ENCODE measurements at places on chromosomes 7 and 10. TPM values are rescaled to one million over a fixed set of nuclear protein-coding genes. Genes with fewer than 3 reads are reported as not detected.
A peak's percentile ranks its signal among the peaks of the same experiment; 100 is the strongest.

DNA sequence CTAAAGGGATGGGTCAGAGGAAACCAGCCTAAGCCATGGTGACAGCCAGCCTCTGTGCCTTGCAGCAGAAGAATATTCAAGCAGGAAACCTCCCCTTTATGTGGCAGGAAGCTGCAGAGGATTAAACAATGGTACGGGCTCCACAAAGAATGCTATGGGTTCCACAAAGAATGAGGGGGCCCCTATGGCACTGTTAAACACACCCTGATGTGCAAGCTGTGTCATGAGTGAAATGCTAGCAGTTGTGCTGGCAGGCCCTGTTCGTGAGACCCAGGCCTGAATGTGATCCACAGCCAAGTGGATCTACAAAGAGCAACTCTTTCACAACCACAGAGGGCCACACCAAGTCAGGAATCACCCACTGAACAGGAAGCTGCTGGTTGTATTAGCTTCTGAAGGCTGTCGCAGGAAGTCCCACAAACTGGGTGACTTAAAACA, 68.9 kb downstream of the MYOF start:
- no peaks in the 10 kb centered on the region for H3K27me3 ChIP-seq
- peaks cover 8% of the 10 kb centered on the region for H3K36me3 ChIP-seq
- H3K27ac ChIP-seq = peak overlapping the region; percentile 98
- H3K4me3 ChIP-seq = peak overlapping the region; percentile 36
- peaks cover 56% of the 10 kb centered on the region for H3K4me1 ChIP-seq

- no peaks in the 10 kb centered on the region for H3K36me3 ChIP-seq
- DNase-seq = no peak
- peaks cover 1% of the 10 kb centered on the region for H3K27me3 ChIP-seq
Observed at GRCh38 chr10:21308946-21309345, 216.5 kb downstream of the SKIDA1 start.

DNA sequence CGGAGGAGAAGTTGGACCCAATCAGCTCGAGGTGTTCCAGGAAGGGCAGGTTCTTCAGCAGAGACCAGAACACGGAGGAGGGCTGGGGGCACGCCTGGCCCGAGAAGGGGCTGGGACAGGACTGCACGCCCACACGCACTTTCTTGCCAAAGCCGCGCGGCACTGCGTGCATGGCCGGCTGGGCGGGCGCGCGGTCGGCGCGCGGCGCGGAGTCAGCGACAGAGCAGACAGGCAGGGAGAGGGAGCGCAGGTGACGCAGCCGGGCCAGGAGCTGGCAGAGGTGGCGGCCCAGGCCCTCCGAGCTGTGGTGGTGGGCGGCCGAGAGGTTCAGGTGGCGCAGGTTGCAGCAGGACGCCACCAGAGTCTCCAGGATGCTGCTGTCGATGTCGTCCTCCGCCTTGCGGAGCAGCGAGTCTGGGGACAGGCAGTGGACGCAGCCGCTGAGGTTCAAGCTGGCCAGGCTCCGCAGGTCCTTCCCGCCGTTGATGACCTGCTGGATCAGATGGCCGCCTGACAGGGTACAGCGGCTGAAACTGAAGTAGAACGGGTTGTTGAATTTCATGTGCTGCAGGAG, 77.2 kb upstream of the TNRC18 start:
- no peak overlapping the region for H3K27ac ChIP-seq
- no peak overlapping the region for H3K4me3 ChIP-seq
- peaks cover 19% of the 10 kb centered on the region for H3K4me1 ChIP-seq
- no peaks in the 10 kb centered on the region for H3K27me3 ChIP-seq
- peaks cover 26% of the 10 kb centered on the region for H3K36me3 ChIP-seq

DNA sequence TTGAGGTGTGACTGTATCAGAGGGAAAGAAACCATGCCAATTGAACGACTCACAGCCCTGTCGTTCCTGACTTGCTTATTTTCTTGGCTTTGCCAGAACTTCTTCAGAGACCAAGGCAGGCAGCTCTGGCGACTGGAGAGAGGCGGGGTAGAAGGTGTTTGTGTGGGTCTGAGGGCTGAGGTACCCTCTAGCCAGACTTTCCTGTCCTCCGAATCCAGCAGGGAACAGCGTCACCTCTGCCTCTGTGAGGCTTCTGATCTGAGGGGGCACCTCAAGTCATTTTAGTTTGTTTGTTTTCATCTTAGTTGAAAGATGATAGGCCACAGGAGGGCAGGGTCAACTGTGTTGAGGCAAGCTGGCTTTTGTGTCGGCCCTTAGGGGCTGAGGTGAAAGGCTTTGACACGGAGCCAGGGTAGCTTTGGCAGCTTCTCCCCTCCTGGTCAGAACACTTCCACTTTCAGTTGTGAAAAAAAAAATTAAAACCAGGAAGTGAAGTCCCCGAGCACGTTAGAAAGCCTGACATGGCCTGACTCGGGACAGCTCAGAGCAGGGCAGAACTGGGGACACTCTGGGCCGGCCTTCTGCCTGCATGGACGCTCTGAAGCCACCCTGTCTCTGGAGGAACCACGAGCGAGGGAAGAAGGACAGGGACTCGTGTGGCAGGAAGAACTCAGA, 1.9 kb downstream of the ACSL5 start:
- peak overlapping the region; percentile 100 for H3K27ac ChIP-seq
- DNase-seq = peak; percentile 58
- H3K4me1 ChIP-seq = peaks cover 47% of the 10 kb centered on the region

The DAGLB gene
- total RNA-seq = 18.3 TPM

The SOSTDC1 gene
- not detected for total RNA-seq

The RRP12 gene
- 20.1 TPM for total RNA-seq

Data from activated CD4-positive, alpha-beta T cell treated with anti-CD3 and anti-CD28 coated beads, Interleukin-2, amount 10 ng/mL, durations not matched to agents 7 days and 5 days (primary cell).